BJ (cell line): ENCODE measurements at places on chromosomes 3 and 15. TPM values are rescaled to one million over a fixed set of nuclear protein-coding genes. Genes with fewer than 3 reads are reported as not detected.

The KATNBL1 gene
- polyA plus RNA-seq = 17.3 and 28.9 TPM in 2 replicates

GRCh38 chr15:98964466-98965133, 43.0 kb downstream of the PGPEP1L start:
- no peak for DNase-seq

- no peak for DNase-seq
Measured at GRCh38 chr3:83193526-83193925, 1432.1 kb upstream of the GBE1 start.

DNA sequence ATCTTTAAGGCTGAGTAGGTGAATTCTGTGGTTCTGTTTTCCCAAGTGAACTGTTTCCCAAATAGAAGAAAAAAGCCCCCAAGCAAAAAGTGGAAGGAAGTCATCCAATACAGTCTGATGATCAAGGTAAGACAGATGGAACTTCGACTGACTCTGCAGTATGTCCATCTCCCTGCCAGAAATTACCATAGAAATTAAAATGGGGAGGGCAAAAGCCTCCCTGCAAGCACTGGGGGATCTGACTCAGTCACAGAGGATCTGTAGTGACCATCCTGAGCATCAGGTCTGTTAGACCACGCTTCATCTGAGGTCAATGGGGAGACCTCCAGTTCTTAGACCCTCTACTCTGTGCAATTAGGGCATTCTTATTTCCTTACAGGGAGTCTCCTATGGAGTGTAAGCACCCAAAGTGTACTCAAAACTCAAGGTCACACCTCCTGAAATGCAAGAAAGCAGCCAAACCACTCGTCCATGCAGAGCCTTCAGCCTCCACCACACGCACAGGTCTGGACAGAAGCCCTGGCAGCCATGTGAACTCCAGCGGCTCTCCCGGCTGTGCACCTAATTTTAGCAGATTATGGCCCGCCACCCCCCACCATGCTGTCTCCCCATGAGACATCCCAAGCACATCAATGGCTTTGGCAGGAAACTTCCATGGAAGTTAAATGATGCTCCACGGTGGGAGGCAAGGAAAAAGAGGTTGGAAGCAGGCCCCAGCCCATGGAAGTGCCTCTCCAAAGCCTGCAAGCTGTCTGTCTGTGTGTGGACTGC, 348.7 kb downstream of the NTRK3 start:
- DNase-seq = no peak
